Esophagus muscularis mucosa (tissue), 4 donors: ENCODE measurements at places on chromosomes 11 and 22. TPM values are rescaled to one million over a fixed set of nuclear protein-coding genes. Genes with fewer than 3 reads are reported as not detected.

GRCh38 chr11:15780837-15781236, 575.5 kb downstream of the SOX6 start:
- H3K4me3 ChIP-seq = no peak overlapping the region
- H3K27ac ChIP-seq = no peak overlapping the region
- no peak for DNase-seq
- H3K27me3 ChIP-seq = no peaks in the 10 kb centered on the region

Gene BSCL2
- total RNA-seq = 58.1 TPM

- H3K27ac ChIP-seq = no peak overlapping the region
- H3K36me3 ChIP-seq = no peaks in the 10 kb centered on the region
- no peaks in the 10 kb centered on the region for H3K27me3 ChIP-seq
Measured at GRCh38 chr22:50101870-50102565, 12.2 kb downstream of the MOV10L1 start.

GRCh38 chr22:44130076-44130711, 50.5 kb upstream of the PARVG start:
- H3K27ac ChIP-seq = no peak overlapping the region
- no peak for DNase-seq
- no peaks in the 10 kb centered on the region for H3K27me3 ChIP-seq

DNA sequence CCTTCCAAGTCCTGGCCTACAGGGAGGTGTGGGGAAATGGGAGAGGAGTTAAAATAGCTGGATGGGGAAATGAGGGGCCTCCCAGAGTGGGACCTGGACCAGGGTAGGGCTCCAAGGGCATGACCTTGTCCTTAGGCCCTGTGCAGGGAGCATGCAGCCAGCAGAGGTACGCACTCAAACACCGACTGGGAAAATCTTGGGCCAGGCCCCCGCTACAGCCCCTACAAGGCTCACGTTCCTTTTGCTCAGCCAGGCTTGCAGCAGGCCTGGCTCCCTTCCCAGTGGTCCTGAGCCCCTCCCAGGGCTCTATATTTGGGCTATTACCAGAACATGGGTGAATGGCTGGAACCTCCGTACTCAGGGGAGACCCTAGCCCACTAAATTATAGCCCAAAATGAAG, 31.3 kb downstream of the LMO1 start:
- peaks cover 7% of the 10 kb centered on the region for H3K4me1 ChIP-seq
- DNase-seq = no peak
- no peak overlapping the region for H3K4me3 ChIP-seq
- no peak overlapping the region for H3K27ac ChIP-seq
- H3K36me3 ChIP-seq = no peaks in the 10 kb centered on the region

DNA sequence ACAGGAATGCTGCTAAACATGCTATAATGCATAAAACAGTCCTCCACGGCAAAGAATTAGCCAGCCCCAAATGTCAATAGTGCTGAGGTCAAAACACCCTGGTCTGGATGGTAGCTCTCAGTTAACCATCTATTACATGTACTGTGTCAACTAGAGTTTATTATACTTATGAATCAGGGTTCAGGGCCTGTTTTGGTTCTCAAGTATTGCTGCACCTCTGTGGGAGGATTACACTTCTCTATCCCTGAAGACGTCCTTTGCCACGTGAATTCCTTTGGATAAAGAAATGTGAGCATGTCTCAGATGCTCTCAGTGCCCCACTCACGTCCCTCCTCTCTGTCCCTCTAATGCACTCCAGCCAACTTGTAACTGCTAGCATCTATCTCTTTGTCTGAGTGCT, 53.4 kb downstream of the SLC1A2 start:
- no peak overlapping the region for H3K27ac ChIP-seq
- no peak overlapping the region for H3K4me3 ChIP-seq
- peaks cover 39% of the 10 kb centered on the region for H3K4me1 ChIP-seq
- DNase-seq = no peak

- no peaks in the 10 kb centered on the region for H3K27me3 ChIP-seq
- no peaks in the 10 kb centered on the region for H3K36me3 ChIP-seq
- H3K4me1 ChIP-seq = no peaks in the 10 kb centered on the region
- peak overlapping the region; percentile 2 for H3K4me3 ChIP-seq
Measured at GRCh38 chr22:32265882-32266767, 11.0 kb upstream of the SLC5A4 start.

- H3K4me3 ChIP-seq = no peak overlapping the region
- H3K27ac ChIP-seq = no peak overlapping the region
- H3K4me1 ChIP-seq = peaks cover 20% of the 10 kb centered on the region
- no peaks in the 10 kb centered on the region for H3K36me3 ChIP-seq
- no peak for DNase-seq
Measured at GRCh38 chr11:15607361-15608036, 492.8 kb downstream of the INSC start.

- no peaks in the 10 kb centered on the region for H3K27me3 ChIP-seq
- H3K4me3 ChIP-seq = no peak overlapping the region
- no peak overlapping the region for H3K27ac ChIP-seq
- peaks cover 5% of the 10 kb centered on the region for H3K36me3 ChIP-seq
- DNase-seq = no peak
Measured at GRCh38 chr11:1523779-1524178, 37.2 kb upstream of the MOB2 start.

Gene PGR
- total RNA-seq = 13.4 TPM

DNA sequence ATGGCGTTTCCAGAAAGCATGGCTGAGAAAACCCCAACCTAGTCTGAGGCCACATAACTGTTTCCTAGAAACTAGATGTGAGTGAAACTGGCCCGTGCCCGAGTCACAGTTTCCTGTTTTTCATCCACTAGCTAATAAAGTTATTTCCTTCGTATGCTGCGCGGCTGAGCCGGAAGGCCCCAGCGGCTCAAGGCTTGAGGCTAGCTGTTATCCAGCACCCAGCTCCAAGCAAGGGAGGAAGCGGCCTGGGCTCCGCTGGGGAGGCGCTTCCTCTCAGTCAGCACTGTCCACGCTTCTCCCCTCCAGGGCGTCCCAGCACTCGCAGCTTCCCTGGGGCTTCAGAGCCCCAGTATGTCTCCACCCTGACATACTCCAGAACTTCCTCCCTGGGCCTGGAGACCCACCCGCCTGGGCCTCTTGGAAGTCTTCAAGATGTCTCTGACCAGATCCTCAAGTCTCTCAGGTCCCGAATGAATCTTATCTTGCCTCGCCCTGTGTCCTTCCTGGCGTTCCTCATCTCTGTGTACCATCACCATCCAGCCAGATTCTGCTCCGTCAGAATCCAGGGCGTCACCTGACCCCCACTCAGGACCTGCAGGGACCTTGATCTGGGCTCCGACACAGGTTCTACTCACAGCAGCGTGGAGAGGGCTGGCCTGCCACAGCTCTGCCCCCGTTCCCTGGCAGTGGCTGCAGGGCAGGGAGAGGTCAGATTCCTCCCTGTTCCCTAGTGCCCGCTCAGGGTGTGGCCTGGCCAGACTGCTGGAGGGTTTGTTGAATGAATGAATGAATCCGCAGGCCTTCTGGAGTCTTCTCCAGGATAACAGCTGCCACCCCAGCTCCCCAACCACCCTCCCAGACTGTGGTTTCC, 81.9 kb downstream of the LRRC32 start:
- peak; percentile 92 for DNase-seq
- H3K27ac ChIP-seq = peak overlapping the region; percentile 57
- peaks cover 8% of the 10 kb centered on the region for H3K4me1 ChIP-seq
- no peaks in the 10 kb centered on the region for H3K36me3 ChIP-seq
- no peak overlapping the region for H3K4me3 ChIP-seq
- no peaks in the 10 kb centered on the region for H3K27me3 ChIP-seq

Gene DEFB131B
- total RNA-seq = not detected

- H3K36me3 ChIP-seq = no peaks in the 10 kb centered on the region
- DNase-seq = no peak
- no peak overlapping the region for H3K4me3 ChIP-seq
Measured at GRCh38 chr11:19576903-19577302, 135.7 kb upstream of the NAV2 start.

DNA sequence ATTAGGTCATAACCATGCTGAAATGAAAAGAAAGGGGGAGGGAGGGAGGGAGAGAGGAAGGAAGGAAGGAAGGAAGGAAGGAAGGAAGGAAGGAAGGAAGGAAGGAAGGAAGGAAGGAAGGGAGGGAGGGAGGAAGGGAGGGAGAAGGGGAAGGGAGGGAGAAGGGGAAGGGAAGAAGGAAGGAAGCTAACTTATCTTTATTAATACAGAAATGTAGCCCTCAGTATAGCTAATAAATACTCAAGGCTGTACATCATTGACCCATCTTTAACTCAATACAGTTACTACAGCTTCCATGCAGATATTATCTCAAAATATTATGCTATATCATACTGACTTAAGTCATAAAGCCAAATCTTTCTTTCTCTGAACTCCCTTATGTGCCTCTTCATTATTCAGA, 17.4 kb upstream of the SOX6 start:
- H3K4me3 ChIP-seq = no peak overlapping the region
- H3K27me3 ChIP-seq = no peaks in the 10 kb centered on the region
- H3K27ac ChIP-seq = no peak overlapping the region
- no peak for DNase-seq

DNA sequence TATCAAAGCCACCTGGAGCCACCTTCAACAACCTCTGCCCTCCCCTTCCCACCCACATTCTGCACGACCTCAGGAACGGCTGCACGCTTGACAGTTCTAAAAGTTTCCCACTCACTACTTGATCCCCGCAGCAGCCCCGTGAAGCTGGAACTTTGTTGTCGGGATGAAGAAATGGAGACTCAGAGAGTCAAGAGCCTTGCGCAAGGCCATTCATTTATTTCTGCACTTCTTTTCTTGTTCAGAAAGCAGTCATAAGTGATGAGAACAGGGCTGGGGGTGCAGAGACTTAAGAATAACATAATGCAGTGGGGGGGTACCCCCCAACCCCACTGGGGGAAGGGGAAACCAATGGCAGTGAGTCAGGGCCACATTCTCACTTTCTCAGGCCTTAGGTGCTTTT, 2.2 kb upstream of the ZFTA start:
- H3K36me3 ChIP-seq = peaks cover 1% of the 10 kb centered on the region
- H3K27ac ChIP-seq = peak overlapping the region; percentile 93
- no peaks in the 10 kb centered on the region for H3K27me3 ChIP-seq
- DNase-seq = no peak
- peaks cover 32% of the 10 kb centered on the region for H3K4me1 ChIP-seq
- no peak overlapping the region for H3K4me3 ChIP-seq

- H3K4me3 ChIP-seq = no peak overlapping the region
- H3K27me3 ChIP-seq = no peaks in the 10 kb centered on the region
- H3K27ac ChIP-seq = no peak overlapping the region
- H3K4me1 ChIP-seq = no peaks in the 10 kb centered on the region
- no peaks in the 10 kb centered on the region for H3K36me3 ChIP-seq
Measured at GRCh38 chr11:24375931-24376330, 120.9 kb upstream of the LUZP2 start.

- H3K4me1 ChIP-seq = no peaks in the 10 kb centered on the region
- no peak overlapping the region for H3K4me3 ChIP-seq
- DNase-seq = no peak
- H3K36me3 ChIP-seq = no peaks in the 10 kb centered on the region
- H3K27ac ChIP-seq = no peak overlapping the region
- no peaks in the 10 kb centered on the region for H3K27me3 ChIP-seq
Measured at GRCh38 chr11:109046284-109046992, 375.6 kb upstream of the C11orf87 start.

Gene SOX10
- total RNA-seq = 29.5 TPM

Gene NOX4
- 4.6 TPM for total RNA-seq

Gene PHF21B
- total RNA-seq = 0.50 TPM

GRCh38 chr11:69012092-69013008, 696 bp downstream of the MRGPRF start:
- peak overlapping the region; percentile 67 for H3K4me3 ChIP-seq
- no peak for DNase-seq
- H3K27me3 ChIP-seq = peaks cover 18% of the 10 kb centered on the region

GRCh38 chr11:112085822-112086421, 634 bp downstream of the TIMM8B start:
- H3K4me3 ChIP-seq = peak overlapping the region; percentile 70
- DNase-seq = no peak
- H3K4me1 ChIP-seq = peaks cover 47% of the 10 kb centered on the region
- H3K36me3 ChIP-seq = peaks cover 50% of the 10 kb centered on the region

GRCh38 chr11:9575260-9576240, 2.1 kb downstream of the WEE1 start:
- peak overlapping the region; percentile 78 for H3K4me3 ChIP-seq
- H3K36me3 ChIP-seq = peaks cover 6% of the 10 kb centered on the region
- H3K4me1 ChIP-seq = peaks cover 4% of the 10 kb centered on the region
- peak overlapping the region; percentile 88 for H3K27ac ChIP-seq
- H3K27me3 ChIP-seq = no peaks in the 10 kb centered on the region

DNA sequence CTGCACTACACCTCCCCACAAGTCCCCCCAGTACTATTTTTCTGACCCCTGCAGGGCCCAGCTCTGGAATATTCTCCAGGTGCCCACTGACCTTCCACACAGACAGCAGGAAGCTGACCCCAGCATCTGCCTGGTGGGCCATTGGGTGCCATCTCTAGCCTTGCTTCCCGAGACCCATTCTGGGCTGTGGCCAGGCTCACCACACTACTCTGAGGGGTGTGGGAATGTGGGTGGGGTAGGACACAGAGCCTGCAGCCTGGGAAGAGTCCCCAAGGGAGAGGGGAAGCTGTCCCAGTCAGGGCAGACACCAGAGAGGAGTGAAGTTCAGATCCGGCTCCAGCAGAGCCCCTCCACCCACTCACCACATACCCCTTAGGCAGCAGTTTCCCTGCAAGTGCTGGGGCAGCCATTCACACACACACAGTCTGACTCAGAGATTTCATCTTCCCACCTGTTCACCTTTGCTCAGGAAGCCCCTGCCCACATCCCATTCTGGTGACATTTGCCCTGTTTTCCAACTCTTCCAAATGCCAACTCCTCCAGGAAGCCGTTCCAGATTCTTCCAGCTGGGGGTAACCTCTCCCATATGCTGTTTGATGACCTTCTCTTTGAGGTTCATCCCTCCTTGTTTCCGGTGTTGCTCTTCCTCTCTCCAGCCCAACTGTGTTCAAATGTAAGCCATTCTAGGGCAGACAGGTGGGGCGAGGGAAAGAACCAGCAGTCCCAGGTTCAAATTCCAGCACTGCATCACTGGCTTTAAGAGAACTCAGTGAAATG, 1.9 kb downstream of the SLCO2B1 start:
- peaks cover 31% of the 10 kb centered on the region for H3K4me1 ChIP-seq
- H3K27me3 ChIP-seq = no peaks in the 10 kb centered on the region
- H3K36me3 ChIP-seq = no peaks in the 10 kb centered on the region

GRCh38 chr11:11584530-11584810, 37.3 kb downstream of the GALNT18 start:
- no peaks in the 10 kb centered on the region for H3K27me3 ChIP-seq
- H3K27ac ChIP-seq = no peak overlapping the region
- H3K4me3 ChIP-seq = no peak overlapping the region
- no peaks in the 10 kb centered on the region for H3K36me3 ChIP-seq
- DNase-seq = no peak

Gene SLC6A5
- total RNA-seq = not detected

DNA sequence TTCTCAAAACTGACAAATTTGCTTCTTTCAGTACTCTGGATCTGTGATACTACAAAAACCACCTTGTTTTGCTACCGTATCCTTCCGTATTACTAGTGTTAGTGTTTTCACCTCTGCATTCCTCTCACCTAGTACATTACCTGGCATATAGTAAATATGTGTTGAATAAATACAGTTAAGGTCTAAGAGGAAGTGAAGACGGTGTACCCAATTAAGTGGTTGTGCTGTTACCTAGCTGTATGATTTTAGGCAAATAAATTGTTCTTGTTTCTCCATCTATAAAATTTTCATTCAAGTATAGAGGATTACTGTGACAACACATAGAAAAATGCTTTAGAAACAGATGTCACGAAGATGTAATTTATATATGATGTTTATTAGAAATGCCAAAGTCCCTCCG, 8.9 kb downstream of the BCL2L13 start:
- no peaks in the 10 kb centered on the region for H3K4me1 ChIP-seq
- H3K27ac ChIP-seq = no peak overlapping the region
- H3K4me3 ChIP-seq = no peak overlapping the region
- H3K27me3 ChIP-seq = no peaks in the 10 kb centered on the region
- H3K36me3 ChIP-seq = no peaks in the 10 kb centered on the region
- DNase-seq = no peak

Gene FAM76B
- 16.9 TPM for total RNA-seq

Gene RPS19BP1
- 194 TPM for total RNA-seq

Gene ANKK1
- total RNA-seq = 0.83 TPM
